Stimulated activated CD8-positive, alpha-beta memory T cell treated with anti-CD3 and anti-CD28 coated beads, Interleukin-4, amount 100 ng/mL, for 4 hours (primary cell): ENCODE measurements at places on chromosomes 1 and 21.

DNA sequence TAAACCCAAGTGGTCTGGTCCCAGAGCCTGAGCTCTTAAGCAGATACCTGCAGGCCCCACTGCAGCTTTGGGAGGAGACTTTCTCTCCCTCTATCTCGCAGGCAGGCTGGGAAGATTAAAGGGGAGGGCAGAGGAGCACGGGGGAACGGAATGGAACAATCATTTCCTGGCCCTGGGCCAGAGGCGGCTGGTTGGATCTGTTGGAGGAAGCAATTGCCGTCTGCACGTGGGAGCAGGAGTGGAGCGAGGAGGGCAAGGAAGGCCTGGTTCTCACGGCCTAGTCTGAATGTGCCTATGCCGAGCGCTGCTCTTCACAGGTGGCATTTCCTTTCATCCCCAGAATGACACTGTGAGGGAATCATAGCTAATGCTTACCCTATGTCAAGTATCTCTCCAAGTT lies 23.7 kb downstream of the NKAIN1 start:
- DNase-seq, result no peak

DNA sequence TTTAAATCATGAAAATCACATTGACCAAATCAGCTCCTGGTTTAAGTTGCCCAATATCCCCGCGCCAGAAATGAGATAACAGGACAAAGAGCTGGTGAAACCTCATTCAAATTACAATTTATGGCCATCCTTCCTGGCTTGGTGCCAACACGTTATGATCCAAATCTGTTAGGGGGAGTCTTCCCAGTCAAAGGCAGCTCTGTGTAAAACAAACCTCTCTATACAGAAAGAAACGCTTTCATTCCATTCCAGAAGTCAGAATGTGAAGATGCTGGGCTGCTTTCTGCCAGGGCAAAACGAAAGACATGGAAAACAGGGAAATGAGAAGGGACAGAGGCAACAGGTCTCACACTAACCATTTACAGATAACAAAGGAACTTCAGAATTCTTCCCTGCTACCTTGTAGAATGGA lies 53.5 kb upstream of the TIAM1 start:
- no peak for DNase-seq

- no peak for DNase-seq
Observed at GRCh38 chr1:206909161-206909882, 12.1 kb downstream of the IL24 start.

GRCh38 chr1:93437976-93438605 lies 9.8 kb upstream of the FNBP1L start:
- no peak for DNase-seq

DNA sequence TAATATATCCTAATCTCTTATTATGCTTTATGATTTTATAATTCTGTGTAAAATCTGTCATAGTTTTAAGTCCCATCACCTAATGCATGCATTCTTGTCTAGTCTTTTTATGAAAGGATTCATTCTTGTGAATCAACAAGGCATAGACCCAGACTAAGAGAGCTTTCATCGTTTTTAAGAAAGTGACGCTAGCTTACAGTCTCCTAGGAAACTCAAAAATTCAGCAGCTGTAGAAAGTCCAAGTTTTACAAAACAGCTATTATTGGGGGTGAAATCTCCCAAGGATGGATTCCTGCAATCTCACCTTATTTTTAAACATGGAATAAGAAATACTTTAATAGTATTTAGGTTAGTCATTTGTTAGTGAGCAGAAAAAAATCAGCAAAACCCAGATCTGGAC lies 104.7 kb downstream of the NCAM2 start:
- no peak for DNase-seq

- DNase-seq, result no peak
Observed at GRCh38 chr1:18687273-18687672, 56.6 kb downstream of the PAX7 start.

DNA sequence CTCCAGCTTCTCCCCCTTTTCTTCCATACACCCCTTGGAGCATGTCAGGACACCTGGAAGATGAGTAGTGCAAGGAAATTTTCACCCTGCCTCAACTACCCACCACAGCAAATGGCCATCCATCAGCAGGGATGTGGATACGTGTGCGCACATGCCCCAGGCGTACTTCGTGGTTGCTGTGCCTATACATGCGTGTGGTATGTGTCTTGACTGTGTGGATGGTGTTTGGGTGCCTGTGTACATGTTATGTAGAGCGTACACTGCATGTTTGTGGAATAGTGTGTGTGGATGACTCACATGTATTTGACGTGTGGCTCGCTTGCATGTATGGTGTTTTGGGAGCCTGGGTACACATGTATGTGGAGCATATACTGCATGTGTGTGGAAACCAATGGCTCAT lies 158.5 kb downstream of the RRAGC start:
- DNase-seq, result no peak

DNA sequence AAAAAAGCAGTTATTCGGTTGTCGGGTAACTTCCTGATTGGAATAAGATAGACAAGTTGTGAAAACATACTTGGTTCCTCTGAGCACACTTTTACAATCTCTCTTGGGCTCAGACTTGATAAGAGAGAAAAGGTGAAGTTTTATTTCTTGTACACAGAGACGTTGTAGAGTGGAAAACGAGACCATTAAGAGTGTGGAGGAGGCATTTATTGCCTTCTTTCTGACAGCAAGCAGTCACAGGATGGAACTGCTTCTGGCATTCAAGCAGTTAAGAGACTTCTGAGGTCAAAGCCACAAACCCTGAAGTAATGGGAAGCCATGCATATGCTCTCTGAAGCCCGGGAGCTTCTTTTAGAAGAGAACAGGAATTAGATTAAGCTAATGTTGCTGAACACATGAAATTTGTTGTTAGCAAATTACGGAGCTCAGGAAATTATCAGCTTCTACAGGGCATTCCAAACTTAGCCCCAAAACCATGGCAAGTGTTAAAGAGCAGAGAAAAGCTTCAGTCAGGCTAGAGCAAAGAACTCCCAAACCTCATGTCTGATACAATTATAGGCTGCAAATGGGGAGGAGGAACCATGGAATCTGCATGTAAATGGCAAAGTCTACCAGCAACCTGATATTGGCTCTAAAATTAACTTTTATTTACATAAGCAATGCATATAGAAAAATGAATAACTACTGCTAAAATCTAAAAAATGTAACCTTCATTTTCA lies 26.0 kb downstream of the S1PR1 start:
- DNase-seq, result no peak
